Epithelial cell of alveolus of lung (primary cell): ENCODE measurements at places on chromosomes 11 and 22. TPM values are rescaled to one million over a fixed set of nuclear protein-coding genes. Genes with fewer than 3 reads are reported as not detected.

INS gene
- not detected in 2 replicates for total RNA-seq

ZP1 gene
- 1.6 and 3.1 TPM in 2 replicates for total RNA-seq

DGCR6 gene
- total RNA-seq, result 0.52 and 3.7 TPM in 2 replicates

KCTD14 gene
- 2.0 and 4.8 TPM in 2 replicates for total RNA-seq

IL17RA gene
- total RNA-seq, result 11.1 and 16.5 TPM in 2 replicates

GRAMD1B gene
- total RNA-seq, result 0.39 and 5.5 TPM in 2 replicates

ABCG4 gene
- total RNA-seq, result 0.26 and 0.72 TPM in 2 replicates

CLCF1 gene
- total RNA-seq, result 10.0 and 10.4 TPM in 2 replicates

RIC3 gene
- not detected in 2 replicates for total RNA-seq

GNAZ gene
- 0.52 and 1.2 TPM in 2 replicates for total RNA-seq

MUC2 gene
- not detected in 2 replicates for total RNA-seq

IFITM10 gene
- 0.13 and 0.48 TPM in 2 replicates for total RNA-seq
